ENCODE measurements at places on chromosomes 12 and 14.

GRCh38 chr14:28461389-28461788, 305.2 kb upstream of the FOXG1 start:
- DNase-seq, result no peak

DNA sequence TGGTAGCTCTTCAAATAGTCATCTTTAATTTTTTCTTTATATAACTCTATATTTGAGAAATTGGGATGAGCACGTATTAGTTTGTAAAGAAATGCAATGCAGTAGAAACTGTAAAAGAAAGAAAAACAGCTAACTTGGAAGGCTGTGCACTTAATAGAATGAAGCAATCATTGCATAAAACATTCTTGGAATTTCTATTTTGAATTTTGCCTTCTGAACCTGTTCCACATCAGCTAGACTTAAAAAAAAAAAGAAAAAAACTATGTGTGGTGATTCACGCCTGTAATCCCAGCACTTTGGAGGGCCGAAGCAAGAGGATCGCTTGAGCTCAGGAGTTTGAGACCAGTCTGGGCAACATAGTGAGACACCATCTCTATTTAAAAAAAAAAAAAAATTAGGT, 29.4 kb downstream of the SCN8A start:
- peak; percentile 3 for DNase-seq

DNA sequence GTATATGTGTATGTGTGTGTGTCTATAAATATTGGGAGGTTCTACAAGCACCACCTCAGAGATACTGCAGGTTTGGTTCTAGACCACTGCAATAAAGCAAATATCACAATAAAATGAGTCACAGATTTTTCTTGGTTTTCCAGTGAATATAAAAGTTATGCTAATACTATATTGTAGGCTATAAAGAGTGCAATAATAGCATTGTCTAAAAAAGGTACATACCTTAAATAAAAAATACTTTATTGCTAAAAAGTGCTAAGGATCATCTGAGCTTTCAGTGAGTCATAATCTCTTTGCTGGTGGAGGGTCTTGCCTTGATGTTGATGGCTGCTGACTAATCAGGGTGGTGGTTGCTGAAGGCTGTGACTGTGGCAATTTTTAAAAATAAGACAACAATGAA, 111.1 kb downstream of the VEZT start:
- no peak for DNase-seq

- no peak for DNase-seq
Observed at GRCh38 chr14:79658221-79658620, 553.1 kb downstream of the DIO2 start.

- DNase-seq, result no peak
Observed at GRCh38 chr14:104758981-104759969, 6.3 kb downstream of the SIVA1 start.

DNA sequence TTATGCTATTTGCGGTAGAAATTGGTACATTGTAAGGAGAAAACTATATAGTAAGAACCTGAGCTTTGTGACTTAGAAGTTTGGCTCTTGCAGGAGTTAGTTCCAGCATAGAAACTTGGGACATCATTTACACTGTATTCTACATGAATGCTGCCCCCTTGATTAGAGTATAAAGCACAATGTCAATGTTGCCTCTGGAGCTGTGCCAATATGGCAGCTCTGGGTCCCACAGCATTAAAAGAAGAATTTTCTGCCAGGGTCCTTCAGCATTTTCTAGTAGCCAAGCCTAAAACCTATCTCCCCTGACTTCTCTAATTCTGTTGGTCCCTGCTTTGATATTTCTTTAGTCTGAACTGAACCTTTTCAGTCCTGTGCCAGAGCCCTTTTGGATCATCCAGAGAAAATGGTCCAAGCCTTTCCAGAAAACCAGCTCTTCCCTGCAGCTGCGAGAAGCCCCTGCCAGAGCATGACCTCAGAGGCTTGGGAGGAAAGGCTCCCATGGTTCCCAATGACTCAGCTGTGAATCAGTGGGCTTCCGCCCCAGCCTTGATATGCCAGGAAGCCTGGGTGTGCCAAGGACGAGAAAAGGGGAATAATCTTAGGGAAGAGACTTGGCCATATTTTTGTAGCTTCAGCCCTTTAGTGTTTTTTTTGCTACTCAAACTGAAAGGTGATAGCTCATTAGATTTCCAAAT, 43.2 kb downstream of the PLEKHG7 start:
- peak; percentile 56 for DNase-seq

- DNase-seq, result no peak
Observed at GRCh38 chr14:56248442-56248841, 130.2 kb downstream of the PELI2 start.

DNA sequence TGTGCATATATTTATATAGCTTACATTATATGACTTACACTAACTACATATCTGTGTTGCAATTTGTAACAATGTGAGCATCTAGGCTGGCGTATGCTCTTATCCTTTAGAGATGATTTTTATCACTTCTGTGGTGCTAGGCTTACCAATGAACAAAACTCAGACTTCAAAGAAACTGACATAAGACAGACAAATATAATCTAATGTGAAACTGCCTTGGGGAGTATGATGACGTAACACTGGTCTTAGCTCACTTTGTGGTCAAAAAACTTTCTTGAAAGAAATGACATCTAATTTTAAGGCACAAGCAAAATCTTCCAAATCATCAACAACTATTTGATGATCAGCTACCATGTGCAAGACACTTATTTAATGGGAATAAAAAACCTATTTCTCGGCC, 50.0 kb downstream of the SOX5 start:
- no peak for DNase-seq

- DNase-seq, result no peak
Observed at GRCh38 chr12:84786622-84787021, 126.0 kb downstream of the SLC6A15 start.

- peak; percentile 85 for DNase-seq
Observed at GRCh38 chr12:50222275-50222783, 55.2 kb upstream of the CERS5 start.

GRCh38 chr14:32080001-32080510, 3.0 kb downstream of the ARHGAP5 start:
- DNase-seq, result no peak

GRCh38 chr12:94037444-94037843, 110.9 kb upstream of the PLXNC1 start:
- no peak for DNase-seq

GRCh38 chr12:739349-739748, 13.0 kb upstream of the WNK1 start:
- no peak for DNase-seq

DNA sequence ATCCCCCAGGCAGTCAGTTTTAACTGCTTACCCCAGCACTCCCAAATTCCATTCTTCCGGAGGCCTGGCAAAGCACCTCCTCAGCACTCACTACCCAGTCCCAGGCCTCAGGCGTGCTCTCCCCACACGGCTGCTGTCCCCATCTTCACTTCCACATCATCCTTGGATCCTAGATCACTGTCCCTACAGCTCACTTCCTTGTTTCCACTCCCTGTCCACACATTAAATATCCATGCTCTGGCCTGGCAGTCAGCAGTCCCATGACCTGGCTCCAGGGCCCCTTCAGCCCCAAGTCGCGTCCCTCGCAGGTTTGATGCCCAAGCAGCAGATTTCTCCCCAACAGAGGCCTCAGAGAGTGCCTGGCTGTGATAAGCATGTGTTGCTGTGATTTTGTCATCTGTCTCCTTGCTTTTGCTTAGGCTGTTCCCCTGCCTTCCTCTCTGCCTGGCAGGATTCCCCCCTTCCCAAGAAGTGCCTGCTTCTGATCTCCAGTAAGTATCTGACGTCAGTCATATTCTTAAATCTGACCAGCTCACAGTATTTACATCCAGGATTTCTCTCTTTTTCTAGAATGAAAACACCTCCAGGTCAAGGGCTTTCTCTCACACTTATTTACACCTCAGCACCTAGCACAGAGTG, 241.7 kb downstream of the ZFP36L1 start:
- DNase-seq, result no peak

GRCh38 chr12:132514838-132515237, 24.9 kb downstream of the FBRSL1 start:
- no peak for DNase-seq

DNA sequence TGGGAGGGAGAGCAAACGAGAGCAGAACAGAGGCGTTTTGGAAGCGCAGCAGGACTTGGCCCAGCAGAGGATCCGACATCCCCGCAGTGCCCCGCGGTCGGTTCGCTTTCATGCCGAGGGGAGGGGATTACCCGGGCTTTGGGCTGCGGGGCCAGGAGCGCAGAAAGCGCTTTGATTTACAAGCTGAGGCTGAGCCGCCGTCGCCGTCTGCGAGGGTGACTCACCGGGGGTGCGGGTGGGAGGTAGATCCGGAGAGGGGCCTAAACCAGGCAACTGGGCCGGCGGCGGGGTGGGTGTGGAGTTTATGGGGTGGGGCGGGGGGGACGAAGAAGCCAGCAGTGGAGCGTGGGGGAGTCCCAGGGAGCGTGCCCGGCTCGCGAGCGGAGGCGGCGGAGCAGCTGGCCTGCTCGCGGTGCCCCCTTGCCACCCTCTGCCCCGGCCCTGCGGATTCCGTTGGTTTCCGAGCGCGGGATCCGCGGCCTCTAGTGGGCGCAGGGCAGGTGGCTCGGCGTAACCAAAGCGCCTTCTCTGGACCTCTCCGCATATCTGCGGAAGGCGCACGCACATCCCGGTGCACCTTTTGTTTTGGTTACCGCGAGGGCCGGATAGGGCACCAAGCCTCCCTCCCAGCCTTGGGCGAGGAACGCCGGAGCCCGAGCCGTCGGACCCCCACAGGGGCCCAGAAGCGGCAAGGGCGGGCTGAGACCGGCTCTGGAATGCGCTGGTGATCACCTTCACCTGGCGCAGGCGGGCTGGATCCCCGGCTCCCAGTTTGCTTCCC, 2.6 kb downstream of the SIX4 start:
- DNase-seq, result no peak

GRCh38 chr12:3379079-3379478, 111.9 kb upstream of the PRMT8 start:
- DNase-seq, result no peak

DNA sequence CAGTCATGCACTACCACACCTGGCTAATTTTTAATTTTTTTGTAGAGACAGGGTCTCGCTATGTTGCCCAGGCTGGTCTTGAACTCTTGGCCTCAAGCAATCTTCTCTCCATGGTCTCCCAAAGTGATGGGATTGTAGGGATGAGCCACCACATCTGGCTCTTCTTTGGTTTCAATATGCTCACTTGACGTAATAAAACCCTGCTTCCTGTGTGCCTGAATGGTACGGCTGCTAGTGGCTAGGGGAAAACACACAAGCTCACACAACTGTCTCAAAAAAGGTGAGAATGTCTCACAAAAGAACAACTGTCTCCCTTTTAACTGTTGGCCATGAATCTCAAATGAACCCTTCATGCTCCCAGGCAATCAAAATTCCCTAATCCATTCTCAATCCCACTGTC, 15.0 kb downstream of the C1S start:
- no peak for DNase-seq

GRCh38 chr12:16530268-16530850, 75.6 kb downstream of the LMO3 start:
- no peak for DNase-seq

DNA sequence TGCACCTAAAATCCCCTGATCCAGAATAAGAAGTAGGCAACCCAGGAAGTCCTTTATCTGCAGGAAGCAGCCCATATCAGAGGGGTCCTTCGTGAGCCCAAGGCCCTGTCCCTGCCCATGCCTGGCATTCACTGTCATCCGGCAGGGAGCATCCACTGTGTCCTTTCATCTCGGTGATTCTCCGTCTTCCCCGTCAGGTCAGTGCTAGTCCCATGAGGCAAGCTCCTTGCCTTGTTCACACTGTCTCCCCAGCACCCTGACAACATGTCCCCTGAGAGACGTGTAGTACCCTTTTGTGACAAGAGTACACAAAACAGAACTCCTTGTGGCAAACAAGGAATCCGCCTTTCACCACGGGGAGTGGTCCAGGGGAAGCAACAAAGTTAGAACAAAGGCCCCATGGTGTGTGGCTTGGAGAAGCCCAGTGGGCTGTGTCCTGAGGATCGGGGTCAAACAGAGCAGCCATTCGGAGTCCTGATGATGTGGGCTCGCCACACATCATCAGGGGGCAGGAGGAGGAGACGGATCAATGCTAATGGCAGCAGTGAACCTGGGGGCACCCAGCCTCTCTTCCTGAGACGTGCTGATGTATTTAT, 112.1 kb downstream of the DICER1 start:
- DNase-seq, result no peak

GRCh38 chr12:64667793-64668192, 57.5 kb downstream of the RASSF3 start:
- DNase-seq, result no peak

DNA sequence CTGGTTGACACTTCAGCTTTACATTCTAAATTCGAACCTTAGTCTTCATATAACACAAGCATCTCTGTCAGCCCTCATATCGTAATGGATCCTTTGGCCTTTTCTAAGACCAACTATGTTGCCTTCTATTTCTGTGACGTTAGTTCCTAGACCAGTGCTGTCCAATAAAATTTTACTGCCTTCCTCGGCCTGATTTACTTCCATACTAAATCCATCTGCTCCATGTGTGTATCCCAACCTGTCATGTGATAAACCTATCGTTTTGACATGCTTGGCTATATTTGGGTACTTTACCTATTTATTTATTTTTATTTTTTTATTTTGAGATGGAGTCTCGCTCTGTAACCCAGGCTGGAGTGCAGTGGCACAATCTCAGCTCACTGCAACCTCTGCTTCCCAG, 20.3 kb downstream of the ACAD10 start:
- no peak for DNase-seq

- no peak for DNase-seq
Observed at GRCh38 chr12:117533687-117534086, 172.3 kb upstream of the NOS1 start.

DNA sequence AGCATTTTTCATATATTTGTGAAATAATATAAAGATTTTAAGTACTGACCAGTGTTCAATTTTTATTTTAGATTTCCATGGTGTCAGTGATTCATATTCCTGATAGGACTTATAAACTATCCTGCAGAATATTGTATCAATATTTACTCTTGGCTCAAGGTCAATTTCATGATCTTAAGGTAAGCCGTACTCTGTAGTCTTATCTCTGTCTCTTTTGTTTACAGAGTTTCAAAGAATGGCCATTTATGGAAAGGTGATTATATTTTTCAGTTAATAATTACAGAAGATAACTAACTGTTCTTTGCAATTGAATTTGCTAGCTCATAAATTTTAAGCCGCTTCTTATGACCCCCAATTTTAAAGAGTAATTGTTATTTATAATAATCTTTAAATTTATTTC, 27.9 kb downstream of the CGRRF1 start:
- DNase-seq, result no peak

GRCh38 chr14:88934351-88934806, 109.9 kb downstream of the TTC8 start:
- peak; percentile 10 for DNase-seq
